Omental fat pad (tissue), 4 donors: ENCODE measurements at places on chromosomes 2 and 18.

GRCh38 chr2:181656450-181657291, at the start of gene CERKL:
Gene CERKL (minus strand): TSS chr2:181657105. CDS start chr2:181657006, 99 bp downstream.
- no peak for DNase-seq

- no peak for DNase-seq
Observed at GRCh38 chr2:108199726-108200125, 40.0 kb upstream of the SULT1C3 start.

GRCh38 chr2:122670897-122671296, 915.4 kb downstream of the TSN start:
- no peak for DNase-seq

DNA sequence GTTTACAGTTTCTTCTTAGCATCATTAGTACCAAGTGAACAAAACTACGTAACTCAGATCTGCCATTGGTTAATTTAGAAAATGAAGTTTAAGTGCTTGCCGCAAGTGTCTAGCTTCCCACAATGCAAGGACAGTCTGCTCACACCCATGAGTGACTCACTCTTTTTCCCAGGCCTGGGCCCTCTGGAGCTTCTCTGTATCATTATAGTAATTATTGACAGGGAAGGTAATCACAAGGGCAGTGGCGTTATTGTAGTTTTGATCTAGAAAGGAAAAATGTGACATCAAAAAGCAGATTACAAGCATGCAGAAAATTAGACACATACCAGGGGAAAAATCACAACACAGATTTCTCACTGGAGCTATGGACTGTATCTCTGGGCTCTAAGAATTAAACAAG, 38.5 kb downstream of the NPC1 start:
- no peak for DNase-seq

DNA sequence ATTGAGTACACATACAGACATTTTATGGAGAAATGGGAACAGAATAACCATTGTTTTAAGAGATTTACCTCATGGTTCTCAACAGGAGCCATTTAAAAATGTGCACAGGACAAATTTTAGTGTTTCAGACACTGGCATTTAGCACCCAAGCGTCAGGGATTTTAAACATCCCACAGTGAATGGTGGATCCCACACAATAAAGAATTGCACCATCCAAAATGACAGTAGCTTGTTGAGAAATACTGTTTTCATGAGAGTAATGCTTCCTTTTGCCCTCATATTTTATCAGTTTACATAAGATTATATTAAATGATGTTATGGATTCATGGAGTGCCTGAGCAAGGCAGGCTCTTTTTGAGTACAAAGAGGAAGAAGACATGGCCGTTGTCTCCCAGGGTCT, 54.0 kb downstream of the MFSD6 start:
- no peak for DNase-seq

- no peak for DNase-seq
Observed at GRCh38 chr2:164696634-164697033, 75.4 kb upstream of the GRB14 start.

GRCh38 chr2:26195040-26195984, 22.4 kb downstream of the GAREM2 start:
- DNase-seq, result no peak

DNA sequence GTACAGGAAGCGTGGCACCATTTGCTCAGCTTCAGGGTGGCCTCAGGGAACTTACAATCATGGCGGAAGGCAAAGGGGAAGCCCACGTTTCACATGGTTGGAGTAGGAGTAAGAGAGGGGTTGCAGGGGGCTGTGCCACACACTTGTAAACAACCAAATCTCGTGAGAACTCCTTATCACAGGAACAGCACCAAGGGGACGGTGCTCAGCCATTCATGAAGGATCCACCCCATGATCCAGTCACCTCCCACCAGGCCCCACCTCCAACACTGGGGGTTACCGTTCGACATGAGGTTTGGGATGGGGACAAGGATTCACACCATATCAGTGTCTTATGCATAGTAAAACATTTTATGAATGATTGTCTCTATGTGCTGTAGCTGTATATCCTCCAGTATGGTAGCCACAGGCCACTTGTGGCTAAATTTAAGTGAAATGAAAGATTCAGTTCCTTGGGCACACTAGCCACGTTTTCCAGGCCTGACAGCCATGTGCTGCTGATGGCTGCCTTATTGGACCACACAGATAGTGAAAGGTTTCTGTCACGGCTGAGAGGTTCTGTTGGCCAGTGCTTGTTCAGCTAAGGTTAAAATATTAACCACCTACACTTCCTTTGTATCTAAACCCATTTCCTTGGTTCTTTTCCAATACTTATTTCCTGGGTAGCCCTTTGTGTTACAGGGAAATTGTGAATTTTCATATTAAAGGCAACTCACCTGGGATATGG, 77.3 kb downstream of the AGAP1 start:
- no peak for DNase-seq

DNA sequence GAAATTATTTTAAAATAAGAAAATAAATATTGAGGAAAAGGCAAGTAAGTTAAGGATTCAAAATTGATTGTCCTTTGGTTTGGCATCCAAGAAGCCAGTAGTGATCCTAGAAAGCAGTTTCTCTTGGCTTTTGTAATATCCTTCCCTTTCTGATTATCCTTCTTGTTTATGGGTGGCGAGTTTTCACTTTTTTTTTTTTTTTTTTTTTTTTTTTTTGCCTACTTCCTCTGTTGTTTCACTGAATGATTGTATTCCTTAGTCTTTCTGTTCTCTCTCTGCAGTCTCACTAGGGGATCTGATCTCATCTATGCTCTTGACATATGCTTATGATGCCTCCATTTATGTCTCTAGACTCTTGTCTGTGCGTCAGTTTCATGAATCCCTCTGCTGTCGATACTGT, 4.2 kb downstream of the NAPG start:
- DNase-seq, result no peak

GRCh38 chr2:181787310-181788048, 104.1 kb upstream of the ITPRID2 start:
- no peak for DNase-seq

DNA sequence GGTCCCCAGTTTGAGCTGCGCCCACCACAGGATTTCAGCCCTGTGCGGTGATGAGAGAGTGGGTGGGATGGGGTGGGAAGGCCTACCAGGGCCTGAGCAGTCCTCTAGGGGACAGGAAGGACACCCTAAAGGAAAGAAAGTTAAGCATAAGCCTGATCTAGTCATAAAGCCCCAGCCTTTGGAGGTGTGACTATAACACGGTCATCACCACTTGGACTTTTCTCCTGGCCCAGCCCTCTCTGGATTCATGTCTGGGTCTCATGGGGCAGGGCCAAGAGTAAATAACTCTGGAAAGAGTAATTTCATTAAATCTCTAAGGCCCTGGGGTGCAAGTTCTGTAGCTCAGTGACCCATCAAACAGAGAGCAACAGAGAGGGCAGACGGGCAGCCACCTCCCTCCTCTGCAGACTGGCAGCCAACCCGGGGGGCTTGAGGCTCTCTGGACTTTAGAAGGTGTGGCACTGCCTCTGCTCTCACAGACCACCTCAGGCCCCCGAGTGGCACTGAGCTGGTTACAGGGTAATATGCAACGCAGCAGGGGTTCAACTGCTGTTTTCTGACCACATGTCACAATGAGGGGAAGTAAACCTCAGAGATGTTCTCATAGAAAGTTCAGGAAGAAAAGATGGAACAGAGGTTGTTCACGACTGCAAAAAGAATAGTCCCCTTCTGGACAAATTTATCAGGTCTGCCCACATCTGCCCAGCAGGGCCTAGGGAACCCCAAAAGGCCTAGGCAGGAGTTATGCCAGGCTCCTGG, 41.5 kb downstream of the TGFA start:
- no peak for DNase-seq

- no peak for DNase-seq
Observed at GRCh38 chr2:53750041-53750768, 17.4 kb upstream of the CHAC2 start.

DNA sequence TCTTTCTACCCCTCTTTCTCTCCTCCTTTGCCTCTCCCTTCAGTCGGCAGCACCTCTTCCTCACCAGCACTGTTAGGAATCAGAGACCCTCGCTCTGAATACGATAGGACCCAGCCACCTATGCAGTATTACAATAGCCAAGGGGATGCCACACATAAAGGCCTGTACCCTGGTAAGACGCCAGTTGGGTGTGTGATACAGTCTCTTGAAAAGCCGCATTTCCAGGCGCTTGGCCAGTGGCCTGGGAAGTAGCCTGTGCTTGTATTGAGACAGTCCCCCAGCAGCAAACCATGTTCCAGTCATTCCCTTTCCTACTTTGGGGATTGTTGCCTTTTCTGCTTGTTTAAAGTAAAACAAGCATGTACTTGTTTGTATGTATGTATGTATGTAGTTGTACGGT, 118.4 kb upstream of the DAPL1 start:
- no peak for DNase-seq

GRCh38 chr2:153403940-153404339, 74.6 kb downstream of the RPRM start:
- DNase-seq, result no peak

DNA sequence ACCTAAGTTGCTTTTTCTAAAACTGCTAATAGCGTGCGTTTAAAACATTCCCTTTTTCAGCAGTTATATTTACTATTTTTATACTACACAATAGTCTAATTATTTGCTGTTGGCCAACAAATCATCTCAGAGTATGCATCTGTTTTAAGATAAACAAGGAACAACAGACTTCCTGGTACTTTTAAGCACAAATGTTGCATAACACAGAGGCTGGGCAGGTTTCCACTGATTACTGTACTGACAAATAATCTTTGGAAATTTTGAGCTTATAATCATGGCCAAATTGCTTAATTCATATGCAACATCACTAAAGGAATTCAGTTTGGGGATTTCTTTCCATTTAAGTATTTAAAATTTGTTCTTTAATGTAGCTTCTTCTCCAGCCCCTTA, 737.4 kb upstream of the SALL3 start:
- peak; percentile 70 for DNase-seq

DNA sequence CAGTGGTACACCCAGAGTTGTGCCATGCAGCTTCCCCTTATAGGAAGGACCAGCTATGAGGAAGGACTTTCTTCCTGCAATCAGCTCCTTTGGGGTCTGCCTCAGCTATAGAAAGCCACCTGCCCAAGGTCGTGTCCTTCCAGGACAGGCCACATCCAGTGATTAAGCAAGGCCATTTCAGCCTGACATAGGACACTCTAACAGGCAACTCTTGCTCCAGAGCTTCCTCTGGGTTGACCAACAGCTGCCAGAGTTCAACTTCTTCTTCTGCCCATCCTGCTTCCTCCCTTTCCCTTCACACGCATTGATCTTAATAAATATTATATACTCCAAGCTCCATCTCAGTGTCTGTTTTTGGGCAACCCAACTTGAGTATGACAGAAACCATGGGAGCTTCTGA, 12.8 kb downstream of the LRP2 start:
- DNase-seq, result no peak

- DNase-seq, result no peak
Observed at GRCh38 chr2:121019071-121019470, 265.9 kb downstream of the TFCP2L1 start.

GRCh38 chr18:54020156-54020745, 204.2 kb downstream of the MBD2 start:
- DNase-seq, result no peak

- no peak for DNase-seq
Observed at GRCh38 chr18:61619783-61620182, 273.0 kb downstream of the RNF152 start.

- no peak for DNase-seq
Observed at GRCh38 chr2:43472527-43473194, 123.2 kb downstream of the THADA start.

- no peak for DNase-seq
Observed at GRCh38 chr2:148716378-148716920, 71.9 kb downstream of the EPC2 start.

DNA sequence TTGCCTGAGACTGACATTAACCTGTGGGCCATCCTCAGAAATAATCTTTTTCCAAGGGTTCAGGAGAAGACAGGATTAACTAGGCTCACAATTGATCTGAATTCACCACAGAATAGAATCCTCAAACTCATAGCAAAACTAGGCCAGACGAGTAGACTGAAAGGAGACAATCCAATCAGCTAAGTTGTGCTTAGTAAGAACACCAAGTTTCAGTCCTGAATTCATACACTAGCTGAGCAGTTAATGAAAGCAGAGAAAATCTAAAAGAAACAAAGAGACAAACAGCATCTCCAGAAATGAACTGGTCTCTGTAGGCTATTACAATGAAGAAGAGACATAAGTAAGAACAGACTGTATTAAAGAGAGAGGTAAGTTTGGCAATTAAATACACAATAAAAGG, 89.5 kb downstream of the GORASP2 start:
- no peak for DNase-seq

DNA sequence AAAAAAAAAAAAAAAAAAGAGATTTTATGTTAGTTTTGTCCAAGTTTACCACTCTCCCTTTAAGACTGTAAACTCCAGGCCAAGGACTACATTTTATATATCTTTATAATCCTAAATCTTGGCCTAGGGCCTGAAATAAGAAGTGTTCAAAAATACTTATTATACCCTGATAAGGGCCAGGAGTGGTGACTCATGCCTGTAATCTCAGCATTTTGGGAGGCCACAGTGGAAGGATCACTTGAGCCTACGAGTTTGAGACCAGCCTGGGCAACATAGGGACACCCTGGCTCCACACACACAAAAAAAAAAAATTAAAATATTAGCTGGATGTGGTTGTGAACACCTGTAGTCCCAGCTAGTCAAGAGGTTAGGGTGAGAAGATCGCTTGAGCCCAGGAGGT, 12.7 kb downstream of the TRIP12 start:
- no peak for DNase-seq

- DNase-seq, result no peak
Observed at GRCh38 chr2:217279556-217279955, 419.7 kb upstream of the TNP1 start.
